ENCODE measurements at places on chromosomes 3 and 15. TPM values are rescaled to one million over a fixed set of nuclear protein-coding genes. Genes with fewer than 3 reads are reported as not detected.

- H3K4me1 ChIP-seq = no peaks in the 10 kb centered on the region
- H3K27ac ChIP-seq = no peak overlapping the region
- no peak for DNase-seq
- H3K4me3 ChIP-seq = no peak overlapping the region
Measured at GRCh38 chr3:188734395-188734794, 437.4 kb upstream of the TPRG1 start.

DNA sequence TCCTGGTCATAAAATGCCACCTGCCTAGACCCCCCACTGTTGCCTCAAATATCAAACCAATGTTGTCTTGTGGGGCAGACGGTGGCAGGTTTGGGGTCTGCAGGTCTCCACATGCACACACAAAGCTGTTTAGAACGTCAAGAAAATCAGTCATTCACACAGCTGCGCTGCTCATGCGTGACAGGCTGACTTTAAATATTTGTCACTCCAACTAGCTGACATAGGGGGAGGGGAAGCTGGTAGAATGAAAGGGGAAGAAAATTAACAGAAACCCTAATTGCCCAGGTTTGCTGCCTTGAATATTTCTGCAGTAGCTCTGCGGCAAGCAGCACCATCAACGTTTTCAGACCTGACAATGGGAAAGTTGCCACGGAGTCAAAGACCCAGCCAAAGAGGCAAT lies 201.8 kb downstream of the ABHD5 start:
- peaks cover 39% of the 10 kb centered on the region for H3K27me3 ChIP-seq
- no peaks in the 10 kb centered on the region for H3K4me1 ChIP-seq
- H3K4me3 ChIP-seq = no peak overlapping the region

- no peaks in the 10 kb centered on the region for H3K27me3 ChIP-seq
- peak; percentile 33 for DNase-seq
- H3K4me3 ChIP-seq = no peak overlapping the region
- no peaks in the 10 kb centered on the region for H3K36me3 ChIP-seq
- no peak overlapping the region for H3K27ac ChIP-seq
Measured at GRCh38 chr3:142844339-142844977, 44.4 kb downstream of the PCOLCE2 start.

DNA sequence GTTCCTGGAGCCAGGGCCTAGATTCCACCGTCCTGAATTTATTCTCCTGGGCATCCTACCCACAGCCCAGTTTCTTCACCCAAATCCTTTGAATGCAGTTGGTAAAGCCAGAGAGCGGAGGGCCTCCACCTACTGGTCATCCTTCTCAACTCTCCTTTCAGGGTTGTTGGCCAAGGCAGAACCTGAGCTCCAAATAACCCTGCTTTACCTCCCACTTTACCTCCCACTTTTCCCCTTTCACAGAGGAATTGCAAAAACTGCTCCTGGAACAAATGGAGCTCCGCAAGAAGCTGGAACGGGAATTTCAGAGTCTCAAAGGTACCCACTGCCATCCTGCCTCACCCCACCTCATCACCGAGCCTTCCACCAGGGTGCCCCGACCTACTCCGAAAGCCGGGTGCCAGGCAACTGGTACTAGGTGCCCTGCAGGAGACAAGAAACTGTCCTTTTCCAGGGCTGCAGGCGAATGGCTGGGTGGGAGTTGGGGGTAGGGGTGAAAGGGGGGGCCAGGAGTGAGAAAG lies 6.8 kb downstream of the SKOR1 start:
- H3K4me1 ChIP-seq = peaks cover 60% of the 10 kb centered on the region
- H3K27ac ChIP-seq = no peak overlapping the region
- peak; percentile 72 for DNase-seq
- H3K4me3 ChIP-seq = peak overlapping the region; percentile 56
- H3K27me3 ChIP-seq = peaks cover 99% of the 10 kb centered on the region

DNA sequence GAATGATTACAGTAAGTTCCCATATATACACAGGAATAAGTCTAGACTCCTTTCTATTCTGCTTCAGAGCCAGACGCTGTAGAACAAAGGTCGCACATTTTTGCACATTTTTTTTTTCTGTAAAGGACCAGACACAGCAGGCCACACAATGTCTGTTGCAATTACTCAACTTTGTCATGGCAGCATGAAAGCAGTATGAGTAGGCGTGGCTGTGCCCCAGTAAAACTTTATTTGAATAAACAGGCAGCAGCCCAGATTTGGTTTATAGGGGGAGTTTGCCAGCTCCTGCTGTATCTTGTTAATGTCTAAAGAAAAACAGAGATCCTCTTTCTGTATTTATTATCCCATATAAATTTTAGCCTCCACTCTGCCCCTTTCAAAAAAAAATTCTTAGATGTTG lies 708.3 kb downstream of the FHIT start:
- no peak overlapping the region for H3K4me3 ChIP-seq
- H3K36me3 ChIP-seq = no peaks in the 10 kb centered on the region
- H3K4me1 ChIP-seq = peaks cover 35% of the 10 kb centered on the region
- no peak overlapping the region for H3K27ac ChIP-seq
- no peak for DNase-seq
- H3K27me3 ChIP-seq = no peaks in the 10 kb centered on the region

DNA sequence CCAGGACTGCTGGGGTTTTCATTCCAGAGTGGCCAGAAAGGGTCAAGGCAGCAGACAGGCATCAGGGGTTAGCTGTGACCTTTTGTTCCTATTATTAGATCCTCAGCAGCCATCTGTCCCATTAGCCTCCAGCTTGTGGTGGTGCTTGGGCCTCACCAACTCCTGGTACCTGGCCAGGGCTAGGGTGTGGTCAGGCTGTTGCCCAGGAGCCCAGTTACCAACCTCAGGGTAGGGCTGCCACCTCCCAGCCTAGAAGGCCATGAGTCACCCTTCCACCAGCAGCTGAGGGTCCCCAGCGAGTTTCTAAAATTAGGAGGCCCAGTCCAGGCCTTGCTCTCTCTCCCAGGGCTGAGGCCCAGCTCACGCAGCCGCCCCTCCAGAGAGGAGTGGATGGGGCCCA lies 12.2 kb downstream of the TMEM43 start:
- no peak overlapping the region for H3K27ac ChIP-seq
- DNase-seq = no peak
- no peak overlapping the region for H3K4me3 ChIP-seq

- no peak overlapping the region for H3K27ac ChIP-seq
- H3K4me3 ChIP-seq = no peak overlapping the region
- no peaks in the 10 kb centered on the region for H3K4me1 ChIP-seq
- no peaks in the 10 kb centered on the region for H3K27me3 ChIP-seq
Measured at GRCh38 chr3:184832903-184833302, 20.9 kb downstream of the VPS8 start.

DNA sequence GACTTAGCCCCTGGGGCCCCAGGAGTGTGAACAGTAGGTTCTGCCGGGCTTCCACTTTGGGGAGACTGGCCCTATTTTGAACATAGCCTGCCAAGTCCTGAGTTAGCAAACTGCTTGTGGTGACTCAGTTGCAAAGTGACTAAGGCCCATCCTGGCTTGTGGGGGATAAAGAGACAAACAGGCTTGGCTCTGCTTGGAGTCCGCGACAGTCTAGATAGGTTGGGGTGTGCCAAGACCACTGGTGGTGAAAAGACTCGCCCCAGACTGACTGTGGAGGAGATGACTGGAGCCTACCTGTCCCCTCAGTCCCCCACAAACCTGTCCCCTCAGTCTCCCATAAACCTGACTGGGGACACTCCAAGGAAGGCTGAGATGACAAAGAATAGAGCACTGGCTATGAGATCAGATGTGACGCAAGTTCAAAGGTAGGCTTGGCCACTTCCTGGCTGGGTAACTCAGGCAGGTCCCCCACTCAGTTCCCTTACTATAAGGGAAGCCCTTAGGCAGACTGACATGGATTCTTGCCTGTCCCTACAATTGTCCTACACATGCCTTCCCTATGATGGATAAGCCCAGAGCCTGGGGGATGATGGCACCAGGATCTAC lies 4.3 kb downstream of the DNASE1L3 start:
- DNase-seq = no peak
- H3K4me3 ChIP-seq = no peak overlapping the region
- no peaks in the 10 kb centered on the region for H3K27me3 ChIP-seq

- no peaks in the 10 kb centered on the region for H3K36me3 ChIP-seq
- no peak overlapping the region for H3K27ac ChIP-seq
- no peaks in the 10 kb centered on the region for H3K4me1 ChIP-seq
Measured at GRCh38 chr3:78426454-78426853, 1341.3 kb downstream of the ROBO1 start.

GRCh38 chr3:49673121-49673714 lies 933 bp upstream of the APEH start:
- no peaks in the 10 kb centered on the region for H3K36me3 ChIP-seq
- DNase-seq = peak; percentile 30
- peak overlapping the region; percentile 81 for H3K4me3 ChIP-seq
- H3K4me1 ChIP-seq = peaks cover 8% of the 10 kb centered on the region
- no peaks in the 10 kb centered on the region for H3K27me3 ChIP-seq
- H3K27ac ChIP-seq = no peak overlapping the region

GOLGA8R gene
- total RNA-seq = not detected

DNA sequence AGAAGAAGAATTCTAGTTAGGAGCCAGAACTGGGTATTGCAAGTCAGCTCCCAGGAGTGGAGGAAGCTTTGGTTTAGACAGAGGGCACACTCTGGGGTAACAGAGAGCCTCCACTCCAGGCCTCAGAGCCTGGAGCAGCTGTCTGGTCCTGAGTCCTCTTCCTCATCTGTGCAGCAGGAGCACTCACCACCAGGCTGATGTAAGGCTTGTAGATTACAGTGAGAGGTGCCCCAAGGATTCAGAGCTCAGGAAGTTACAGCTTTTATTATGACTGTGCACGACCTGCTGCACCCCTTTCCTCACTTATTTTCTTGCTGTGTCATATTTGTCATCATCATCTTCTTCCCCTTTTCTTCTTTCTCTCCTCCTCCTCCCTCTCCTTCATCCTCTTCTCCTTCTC lies 210.4 kb downstream of the ATP10A start:
- no peak overlapping the region for H3K4me3 ChIP-seq
- H3K36me3 ChIP-seq = no peaks in the 10 kb centered on the region
- H3K27me3 ChIP-seq = peaks cover 16% of the 10 kb centered on the region
- DNase-seq = no peak
- no peaks in the 10 kb centered on the region for H3K4me1 ChIP-seq

- no peaks in the 10 kb centered on the region for H3K4me1 ChIP-seq
- no peak overlapping the region for H3K4me3 ChIP-seq
- H3K27ac ChIP-seq = no peak overlapping the region
Measured at GRCh38 chr3:38004415-38005075, 14.0 kb downstream of the VILL start.

RFT1 gene
- 17.0 TPM for total RNA-seq

- DNase-seq = no peak
- H3K36me3 ChIP-seq = no peaks in the 10 kb centered on the region
- H3K4me3 ChIP-seq = no peak overlapping the region
- H3K27me3 ChIP-seq = no peaks in the 10 kb centered on the region
- H3K4me1 ChIP-seq = no peaks in the 10 kb centered on the region
- H3K27ac ChIP-seq = no peak overlapping the region
Measured at GRCh38 chr3:32026593-32026992, 45.0 kb downstream of the ZNF860 start.

PAK6 gene
- total RNA-seq = 0.90 TPM

GRCh38 chr3:104735691-104736090 lies 631.0 kb upstream of the ALCAM start:
- H3K27me3 ChIP-seq = no peaks in the 10 kb centered on the region
- H3K36me3 ChIP-seq = no peaks in the 10 kb centered on the region
- DNase-seq = no peak
- H3K4me1 ChIP-seq = no peaks in the 10 kb centered on the region

PLA2G4E gene
- not detected for total RNA-seq

DNA sequence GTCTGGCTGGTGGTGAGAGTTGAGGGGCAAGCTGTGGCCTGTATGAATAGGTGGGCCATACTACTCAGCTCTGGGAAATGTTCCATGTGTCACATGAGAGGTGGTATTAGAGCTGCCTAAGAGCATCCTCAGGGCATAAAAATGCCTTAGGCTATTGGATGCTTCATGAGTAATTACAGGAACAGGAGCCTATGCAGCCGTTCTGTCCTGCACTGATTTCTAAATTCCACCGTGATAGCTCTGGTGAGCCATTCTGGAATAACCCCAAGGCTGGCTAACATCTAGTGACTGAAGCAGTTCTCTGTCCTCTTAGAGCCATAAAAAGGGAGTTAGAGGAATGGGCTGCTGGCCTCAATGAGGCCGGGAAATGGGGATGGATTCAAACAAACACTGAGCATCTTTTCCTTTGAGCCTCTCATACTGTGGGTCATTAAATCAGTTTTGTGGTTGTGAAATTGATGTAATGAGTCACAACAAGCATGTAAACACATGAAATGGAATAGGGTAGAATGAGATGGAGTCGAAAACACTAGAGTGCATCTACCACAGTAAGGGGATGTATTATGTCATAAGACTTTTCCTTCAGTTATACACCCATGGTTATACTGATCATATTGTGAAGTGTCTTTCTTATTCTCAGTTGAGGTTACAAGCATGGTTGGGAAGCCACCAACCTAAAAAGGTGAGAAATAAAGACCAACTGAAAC lies 41.0 kb downstream of the DGKG start:
- H3K36me3 ChIP-seq = no peaks in the 10 kb centered on the region
- no peaks in the 10 kb centered on the region for H3K4me1 ChIP-seq
- DNase-seq = no peak
- no peak overlapping the region for H3K4me3 ChIP-seq
- no peaks in the 10 kb centered on the region for H3K27me3 ChIP-seq

- H3K27ac ChIP-seq = no peak overlapping the region
- DNase-seq = no peak
- H3K4me3 ChIP-seq = no peak overlapping the region
- no peaks in the 10 kb centered on the region for H3K4me1 ChIP-seq
- H3K27me3 ChIP-seq = peaks cover 51% of the 10 kb centered on the region
Measured at GRCh38 chr3:127819656-127820055, 2.7 kb downstream of the MGLL start.

- no peak overlapping the region for H3K27ac ChIP-seq
- no peak for DNase-seq
- H3K4me3 ChIP-seq = no peak overlapping the region
- H3K27me3 ChIP-seq = no peaks in the 10 kb centered on the region
Measured at GRCh38 chr3:136804141-136804540, 14.8 kb upstream of the SLC35G2 start.

DNA sequence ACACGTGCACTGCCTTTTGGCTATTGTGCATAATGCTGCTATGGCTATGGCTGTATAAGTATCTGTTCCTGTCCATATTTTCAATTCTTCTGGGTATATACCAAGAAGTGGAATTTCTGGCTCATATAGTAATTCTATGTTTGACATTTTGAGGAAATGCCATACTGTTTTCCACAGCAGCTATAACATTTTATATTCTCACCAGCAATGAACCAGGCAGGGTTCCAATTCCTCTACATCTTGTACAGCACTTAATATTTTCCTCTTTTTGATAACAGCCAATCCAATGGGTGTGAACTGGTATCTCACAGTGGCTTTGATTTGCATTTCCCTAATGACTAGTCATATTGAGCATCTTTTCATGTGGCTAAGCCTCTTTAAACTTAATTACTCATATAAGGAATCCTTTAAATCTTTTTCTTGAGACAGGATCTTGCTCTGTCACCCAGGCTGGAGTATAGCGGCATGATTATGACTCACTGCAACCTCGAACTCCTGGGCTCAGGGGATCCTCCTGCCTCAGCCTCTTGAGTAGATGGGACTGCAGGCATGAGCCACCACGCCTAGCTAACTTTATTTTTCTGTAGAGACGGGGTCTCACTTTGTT lies 38.1 kb upstream of the IGDCC4 start:
- DNase-seq = no peak
- H3K4me3 ChIP-seq = no peak overlapping the region
- H3K4me1 ChIP-seq = no peaks in the 10 kb centered on the region
- no peaks in the 10 kb centered on the region for H3K27me3 ChIP-seq
- H3K27ac ChIP-seq = no peak overlapping the region

- peak; percentile 66 for DNase-seq
- H3K4me3 ChIP-seq = peak overlapping the region; percentile 94
- H3K27me3 ChIP-seq = no peaks in the 10 kb centered on the region
- peaks cover 14% of the 10 kb centered on the region for H3K36me3 ChIP-seq
- peak overlapping the region; percentile 97 for H3K27ac ChIP-seq
- peaks cover 37% of the 10 kb centered on the region for H3K4me1 ChIP-seq
Measured at GRCh38 chr3:185824051-185825005, 514 bp downstream of the IGF2BP2 start.

Data from neural progenitor cell (in vitro differentiated cells).